Activated CD4-positive, CD25-positive, alpha-beta regulatory T cell treated with anti-CD3 and anti-CD28 coated beads, Interleukin-2, amount 50 U/mL, for 16 hours (primary cell): ENCODE measurements at places on chromosomes 4 and X.
A peak's percentile ranks its signal among the peaks of the same experiment; 100 is the strongest.

DNA sequence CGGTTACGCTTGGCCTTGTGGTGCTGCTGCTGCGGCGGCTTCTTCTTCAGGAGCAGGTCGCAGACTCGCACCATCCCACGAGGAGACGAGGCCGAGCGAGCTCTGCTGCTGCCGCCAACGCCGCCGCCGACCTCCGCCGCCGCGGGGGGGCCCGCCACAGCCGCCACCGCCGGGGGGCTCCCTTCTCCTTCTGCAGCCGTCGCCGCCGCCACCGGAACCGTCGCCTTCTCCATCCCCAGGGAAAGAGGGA lies 237 bp downstream of the ANKRD17 start:
- DNase-seq: no peak

- no peak for DNase-seq
These were observed 5.5 kb downstream of the GSTCD start for GRCh38 chr4:105714071-105714521.

DNA sequence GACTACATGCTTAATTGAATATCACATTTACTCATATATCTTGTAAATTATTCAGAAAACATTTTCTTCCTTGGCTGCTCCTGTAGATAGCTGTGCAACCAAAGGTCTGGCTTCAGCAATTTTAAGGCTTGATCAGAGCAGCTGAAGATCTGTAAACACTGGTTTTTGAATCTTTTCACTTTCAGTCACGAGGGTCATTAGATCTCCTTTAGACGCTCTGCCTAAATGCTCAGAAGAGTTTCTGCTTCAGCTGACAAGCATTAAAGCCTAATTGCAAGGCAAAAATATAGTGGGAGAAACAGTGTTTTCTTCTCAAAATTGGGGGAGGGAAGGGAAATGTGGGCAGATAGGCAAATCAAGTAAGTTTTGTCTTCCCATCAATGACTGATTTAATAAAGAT lies 25.7 kb downstream of the TRPC5 start:
- no peak for DNase-seq

DNA sequence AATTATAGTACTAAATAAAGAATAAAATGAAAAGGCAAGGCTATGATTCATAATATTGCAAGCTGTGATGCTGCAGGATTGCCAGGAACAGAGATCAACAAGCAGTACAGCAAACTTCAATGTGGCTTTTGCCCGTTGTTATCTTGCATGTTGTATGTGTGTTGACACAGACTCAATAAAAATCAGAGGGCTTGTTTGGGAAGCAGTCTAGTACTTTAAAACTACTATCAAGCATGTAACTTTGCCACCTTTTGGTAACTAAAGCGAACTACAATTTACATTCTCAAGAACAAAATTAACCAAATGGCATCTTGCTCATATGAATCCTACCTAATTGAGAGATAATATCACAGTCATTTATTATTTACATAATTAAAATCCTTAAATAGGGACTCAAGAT lies 79.8 kb upstream of the GPM6A start:
- DNase-seq: no peak

DNA sequence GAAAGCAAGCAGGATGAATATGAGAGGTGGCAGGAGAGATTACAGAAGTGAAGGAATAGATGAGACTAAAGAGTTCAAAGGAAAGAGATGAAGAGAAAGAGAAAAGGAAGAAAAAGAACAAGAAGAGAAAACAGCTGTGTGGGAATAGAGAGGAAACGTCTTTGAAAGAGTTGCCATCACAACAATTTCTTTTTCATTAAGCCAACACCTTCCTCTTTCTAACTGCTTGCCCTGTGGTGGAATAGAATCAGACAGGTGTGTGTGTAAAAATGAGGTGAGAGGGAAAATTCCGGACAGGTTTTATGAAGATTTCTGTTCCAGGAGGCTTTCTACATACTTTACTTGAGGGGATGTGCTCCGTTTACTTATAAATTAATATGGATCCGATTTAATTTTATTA lies 28.8 kb downstream of the DTHD1 start:
- no peak for DNase-seq

- no peak for DNase-seq
These were observed 95.7 kb upstream of the GRIA3 start for GRCh38 chrX:123088331-123088730.

DNA sequence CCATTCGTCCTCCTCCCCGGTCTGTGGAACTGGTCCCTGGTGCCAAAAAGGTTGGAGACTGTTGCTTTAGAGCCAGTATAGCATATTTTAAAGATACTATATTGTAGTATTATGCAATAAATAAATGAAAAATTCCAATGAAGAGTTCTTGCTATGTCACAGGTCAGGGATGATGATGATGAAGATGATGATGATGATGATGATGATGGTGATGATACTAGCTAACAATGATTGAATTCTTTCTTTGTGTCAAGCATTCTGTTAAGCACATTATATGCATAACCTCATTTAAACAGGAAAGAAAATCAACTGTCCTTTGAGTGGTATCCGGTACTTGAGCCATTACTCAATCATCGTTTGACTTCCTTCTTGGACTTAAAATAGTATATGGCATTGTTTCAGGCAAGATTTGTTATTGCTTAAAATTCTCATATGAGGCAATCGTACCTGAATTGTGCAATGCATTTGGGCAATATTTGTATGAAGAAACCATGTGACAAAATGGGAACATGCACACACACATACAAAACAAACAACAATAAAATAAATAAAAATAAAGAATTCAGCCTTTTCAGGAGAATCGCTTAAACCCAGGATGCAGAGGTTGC lies 22.8 kb upstream of the TLR2 start:
- no peak for DNase-seq

GRCh38 chr4:150258569-150258968 lies 180.3 kb downstream of the DCLK2 start:
- no peak for DNase-seq

GRCh38 chr4:23163647-23164436 lies 471.1 kb downstream of the GBA3 start:
- no peak for DNase-seq

GRCh38 chr4:177339477-177340374 lies 30.1 kb downstream of the NEIL3 start:
- DNase-seq: no peak

GRCh38 chr4:86300516-86300915 lies 59.3 kb downstream of the MAPK10 start:
- no peak for DNase-seq

- DNase-seq: no peak
These were observed 17.6 kb downstream of the OTUD6A start for GRCh38 chrX:70079870-70080269.

- DNase-seq: no peak
These were observed 92.2 kb upstream of the MAGEB10 start for GRCh38 chrX:27715610-27716009.

- DNase-seq: no peak
These were observed 16.5 kb upstream of the SYNPO2 start for GRCh38 chr4:118872181-118872580.

- no peak for DNase-seq
These were observed 227.7 kb upstream of the GPRIN3 start for GRCh38 chr4:89535251-89535650.

DNA sequence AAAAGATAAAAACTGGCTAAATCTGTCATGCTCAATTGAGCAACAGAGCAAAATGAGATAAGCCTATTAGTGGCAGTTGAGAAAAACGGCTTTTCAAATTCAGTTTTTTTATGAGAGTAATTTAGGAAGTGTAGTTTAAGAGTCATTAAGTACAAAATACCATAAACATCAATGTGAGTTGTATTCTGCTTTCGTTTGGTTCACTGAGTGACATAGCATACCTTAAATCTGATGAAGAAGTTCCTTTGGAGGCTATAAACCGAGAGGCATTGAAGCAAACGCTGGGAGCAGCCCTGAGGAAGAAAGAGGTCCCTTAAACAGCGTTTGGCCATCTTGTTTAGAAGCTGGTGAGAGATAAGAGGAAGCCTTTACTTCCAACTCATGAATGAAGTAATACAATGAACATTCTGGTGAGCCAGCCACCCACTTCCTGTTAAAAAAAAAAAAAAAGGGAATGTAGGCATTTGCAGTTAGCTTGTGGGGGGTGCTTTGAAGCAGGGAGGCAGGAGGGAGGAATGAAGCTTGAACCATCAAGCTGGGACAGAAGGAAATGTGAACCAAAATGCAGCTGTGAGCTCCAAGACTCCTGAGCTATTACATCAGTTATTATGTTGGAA lies 132.3 kb downstream of the ZNF330 start:
- no peak for DNase-seq

- peak; percentile 7 for DNase-seq
These were observed 13.2 kb downstream of the CLNK start for GRCh38 chr4:10671366-10671765.

DNA sequence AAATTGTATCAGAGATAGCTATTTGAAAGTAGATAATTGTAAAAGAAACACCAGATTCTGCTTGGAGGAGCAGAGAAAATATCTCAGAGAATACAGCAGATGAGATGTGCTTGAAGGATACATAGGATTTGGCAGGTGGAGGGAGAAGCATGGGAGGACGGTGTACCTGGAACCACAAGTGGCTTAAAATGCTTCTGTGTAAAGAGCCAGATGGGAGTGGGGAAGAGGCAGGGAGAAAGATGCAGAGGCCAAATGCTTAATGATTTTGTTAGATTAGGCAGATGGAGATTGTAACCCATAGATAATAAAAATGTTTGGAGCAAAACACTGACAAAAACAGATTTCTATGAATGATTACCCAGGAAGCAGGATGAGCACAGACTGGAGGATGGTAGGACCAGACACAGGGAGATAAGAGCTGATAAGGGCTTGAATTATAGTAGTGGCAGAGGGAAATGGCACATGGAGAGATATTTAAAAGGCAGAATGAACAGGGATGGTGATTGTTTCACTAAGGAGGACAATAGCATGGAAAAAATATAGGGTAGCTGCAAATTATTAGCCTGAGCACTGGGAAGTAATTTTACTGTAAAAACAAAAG lies 145.7 kb upstream of the TBC1D9 start:
- no peak for DNase-seq

DNA sequence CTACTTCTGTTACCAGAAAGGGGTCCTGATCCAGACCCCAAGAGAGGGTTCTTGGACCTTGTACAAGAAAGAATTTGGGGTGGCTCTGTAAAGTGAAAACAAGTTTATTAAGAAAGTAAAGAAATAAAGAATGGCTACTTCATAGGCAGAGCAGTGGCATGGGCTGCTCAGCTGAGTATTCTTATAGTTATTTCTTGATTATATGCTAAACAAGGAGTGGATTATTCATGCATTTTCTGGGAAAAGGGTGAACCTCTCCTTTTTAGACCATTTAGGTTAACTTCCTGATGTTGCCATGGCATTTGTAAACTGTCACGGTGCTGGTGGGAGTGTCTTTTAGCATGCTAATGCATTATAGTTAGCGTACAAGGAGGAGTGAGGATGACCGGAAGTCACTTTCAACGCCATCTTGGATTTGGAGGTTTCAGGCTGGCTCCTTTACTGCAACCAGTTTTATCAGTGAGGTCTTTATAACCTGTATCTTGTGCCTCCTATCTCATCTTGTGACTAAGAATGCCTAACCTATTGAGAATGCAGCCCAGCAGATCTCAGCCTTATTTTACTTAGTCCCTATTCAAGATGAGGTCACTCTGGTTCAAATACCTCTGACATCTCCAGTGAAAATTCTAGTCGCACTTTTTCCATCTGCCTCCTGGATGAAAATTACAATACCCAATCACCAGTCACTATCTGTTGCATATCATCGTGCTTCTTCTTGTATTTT lies 15.5 kb upstream of the TDO2 start:
- DNase-seq: no peak

GRCh38 chrX:25019707-25020390 lies 4.1 kb upstream of the ARX start:
- DNase-seq: no peak

- no peak for DNase-seq
These were observed 13.8 kb downstream of the NEXMIF start for GRCh38 chrX:74911494-74911893.

DNA sequence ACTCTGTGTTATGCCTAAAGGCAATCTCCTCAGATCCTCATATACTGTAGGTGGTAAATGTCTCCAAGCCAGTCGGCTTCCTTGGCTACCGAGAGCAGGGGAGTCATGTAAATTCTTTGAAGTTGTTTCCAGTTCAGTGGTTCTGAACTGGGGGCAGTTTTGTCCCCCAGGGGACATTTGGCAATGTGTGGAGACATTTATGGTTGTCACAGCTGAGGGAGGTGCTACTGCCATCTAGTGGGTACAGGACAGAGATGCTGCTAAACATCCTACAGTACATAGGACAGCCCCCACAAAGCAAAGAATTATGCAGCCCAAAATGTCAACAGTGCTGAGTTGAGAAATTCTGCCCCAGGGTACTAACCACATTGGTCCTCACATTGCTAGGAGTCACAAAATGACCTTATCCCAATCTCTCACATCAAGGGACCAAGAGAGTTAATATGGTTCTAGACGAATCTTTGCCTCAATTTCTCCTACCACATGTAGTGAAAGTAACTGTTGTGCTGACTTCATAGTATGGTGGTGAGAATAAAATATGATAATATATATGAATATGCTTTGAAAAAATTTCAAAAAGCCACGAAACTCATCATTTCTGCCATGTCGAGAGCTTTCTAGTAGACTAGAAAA lies 104.4 kb upstream of the ARHGAP24 start:
- no peak for DNase-seq

DNA sequence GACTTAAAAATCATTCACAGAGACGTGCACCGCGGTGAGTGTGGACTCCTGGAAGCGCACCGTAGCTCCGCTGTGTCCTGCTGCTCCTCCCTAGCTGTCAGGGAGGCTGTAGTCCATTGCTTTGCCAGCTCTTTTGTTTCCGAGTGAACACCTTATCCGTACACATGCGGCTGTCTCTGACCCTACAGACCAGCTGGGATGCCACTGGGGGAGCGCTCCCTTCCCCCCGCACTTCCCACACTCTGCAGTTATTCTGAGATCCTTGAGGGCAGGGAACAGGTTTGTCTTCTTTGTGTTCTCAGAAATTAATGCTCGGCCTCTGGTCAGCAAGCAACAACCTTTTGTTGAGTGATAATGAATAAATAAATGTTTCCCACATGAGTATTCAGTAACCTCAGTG lies 33.7 kb upstream of the MSANTD1 start:
- DNase-seq: no peak

- DNase-seq: no peak
These were observed 38.1 kb upstream of the TRPC5 start for GRCh38 chrX:112120721-112121120.

- no peak for DNase-seq
These were observed 536 bp downstream of the SH3BGRL start for GRCh38 chrX:81202456-81202819.

DNA sequence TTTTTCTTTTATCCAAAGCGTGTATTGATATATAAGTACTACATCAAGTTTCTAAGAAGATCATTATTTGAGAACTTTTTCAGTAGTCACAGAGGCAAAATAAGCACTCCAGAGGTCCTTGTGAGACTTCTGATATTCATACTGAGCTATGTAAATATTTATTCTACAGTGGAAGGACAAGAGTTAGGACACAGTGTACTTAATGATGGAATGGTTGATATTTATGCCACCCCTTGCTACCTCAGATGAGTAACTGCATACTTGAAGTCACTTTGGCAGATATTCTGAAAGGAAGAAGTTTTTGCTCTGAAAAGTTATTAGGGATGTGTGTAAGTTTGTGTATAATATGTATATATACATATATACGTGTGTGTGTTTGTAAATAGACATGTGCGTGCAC lies 30.3 kb downstream of the MAGEA1 start:
- DNase-seq: no peak

- no peak for DNase-seq
These were observed 49.5 kb downstream of the SUPT20HL2 start for GRCh38 chrX:24264383-24264782.

- DNase-seq: no peak
These were observed 8.0 kb upstream of the CCDC110 start for GRCh38 chr4:185479507-185479971.

- DNase-seq: no peak
These were observed 331.1 kb upstream of the SLC7A11 start for GRCh38 chr4:138573246-138573645.
